ENCODE measurements at places on chromosomes 12 and 14.

DNA sequence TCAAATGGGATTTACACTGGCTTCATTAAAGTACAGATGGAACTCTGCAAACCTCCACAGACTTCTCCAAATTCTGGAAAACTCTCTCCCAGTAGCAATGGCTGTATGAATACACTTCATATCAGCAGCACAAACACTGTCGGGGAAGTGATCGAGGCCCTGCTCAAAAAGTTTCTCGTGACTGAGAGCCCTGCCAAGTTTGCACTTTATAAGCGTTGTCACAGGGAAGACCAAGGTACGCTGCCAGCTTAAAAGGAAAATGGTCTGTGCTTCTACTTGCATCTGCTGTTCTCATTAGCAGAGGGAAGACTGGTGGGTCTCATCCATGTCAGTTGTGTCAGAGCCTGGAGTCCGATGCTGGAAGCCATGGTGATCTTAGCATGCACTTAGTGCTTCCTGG is 71.0 kb downstream of the GNS start:
- no peak for DNase-seq

DNA sequence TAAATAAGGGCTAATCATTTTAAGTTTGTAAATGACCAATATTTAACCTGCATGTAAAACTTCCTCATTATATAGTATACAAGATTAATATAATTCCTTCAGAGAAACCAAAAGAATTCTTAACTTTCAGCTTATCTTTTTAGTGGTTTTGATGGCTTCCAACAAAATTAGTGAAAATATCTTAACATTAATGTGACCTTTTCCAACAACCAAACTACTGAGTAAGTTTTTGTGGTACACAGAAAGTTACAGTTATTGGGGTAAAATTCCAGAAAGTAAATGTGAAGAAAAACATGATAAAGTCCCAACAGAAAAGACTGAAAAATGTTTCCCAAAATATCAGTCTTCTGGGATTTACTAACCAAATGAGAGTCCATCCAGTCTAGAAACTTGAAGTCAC is 111.0 kb upstream of the PDE3A start:
- no peak for DNase-seq

DNA sequence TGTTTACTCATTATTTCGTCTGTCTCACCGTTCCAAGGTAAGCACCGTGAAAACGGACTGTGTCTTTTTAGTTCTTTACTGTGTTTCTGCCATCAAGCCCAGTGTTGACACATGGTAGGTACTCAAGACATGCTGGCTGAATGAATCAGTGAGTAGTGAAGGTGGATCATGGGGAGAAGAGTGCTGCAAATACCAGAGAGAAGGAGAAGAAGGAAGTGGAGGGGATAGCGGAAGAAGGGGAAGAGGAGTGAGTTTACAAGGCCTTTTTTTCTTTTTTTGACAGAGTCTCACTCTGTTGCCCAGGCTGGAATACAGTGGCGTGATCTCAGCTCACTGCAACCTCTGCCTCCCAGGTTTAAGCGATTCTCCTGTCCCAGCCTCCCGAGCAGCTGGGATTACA is 54.6 kb downstream of the ETV6 start:
- no peak for DNase-seq

DNA sequence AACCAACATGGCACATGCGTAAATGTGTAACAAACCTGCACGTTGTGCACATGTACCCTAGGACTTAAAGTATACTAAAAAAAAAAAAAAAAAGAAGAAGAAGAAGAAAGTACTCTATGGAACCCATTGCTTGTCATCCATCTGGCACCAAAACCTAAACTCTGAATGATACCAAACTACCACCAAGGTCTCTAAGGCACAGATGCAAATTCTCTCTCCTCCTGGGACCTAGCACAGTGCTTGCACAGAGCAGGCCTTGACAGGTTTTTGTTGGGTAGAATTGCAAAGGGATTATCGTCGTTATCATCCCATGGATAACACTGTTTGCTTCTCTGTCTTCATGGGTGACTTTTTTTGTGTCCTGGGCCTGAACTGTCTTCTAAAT is 13.2 kb upstream of the LGALS3 start:
- no peak for DNase-seq

GRCh38 chr12:77299910-77300669 is 234.7 kb upstream of the E2F7 start:
- peak; percentile 45 for DNase-seq

DNA sequence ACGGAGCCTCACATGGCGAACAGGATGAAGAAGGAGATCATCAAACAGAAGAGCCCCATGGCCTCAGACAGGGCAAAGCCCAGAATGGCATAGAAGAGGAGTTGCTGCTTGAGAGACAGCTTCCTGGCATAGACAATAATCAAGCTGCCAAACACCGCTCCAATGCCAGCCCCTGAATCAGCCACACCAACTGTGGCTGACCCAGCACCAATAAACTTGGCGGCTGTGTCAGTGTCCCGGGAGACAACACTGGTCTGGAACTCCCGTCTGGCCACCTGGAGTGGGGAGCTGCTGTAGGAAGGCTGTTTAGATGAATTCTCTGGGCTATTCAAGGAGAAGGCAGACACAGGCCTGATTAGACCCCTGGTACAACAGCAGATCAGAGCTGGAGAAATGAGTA is 100.1 kb downstream of the HEATR5A start:
- DNase-seq: no peak

GRCh38 chr12:101527682-101528081 is 52.5 kb downstream of the SPIC start:
- no peak for DNase-seq

DNA sequence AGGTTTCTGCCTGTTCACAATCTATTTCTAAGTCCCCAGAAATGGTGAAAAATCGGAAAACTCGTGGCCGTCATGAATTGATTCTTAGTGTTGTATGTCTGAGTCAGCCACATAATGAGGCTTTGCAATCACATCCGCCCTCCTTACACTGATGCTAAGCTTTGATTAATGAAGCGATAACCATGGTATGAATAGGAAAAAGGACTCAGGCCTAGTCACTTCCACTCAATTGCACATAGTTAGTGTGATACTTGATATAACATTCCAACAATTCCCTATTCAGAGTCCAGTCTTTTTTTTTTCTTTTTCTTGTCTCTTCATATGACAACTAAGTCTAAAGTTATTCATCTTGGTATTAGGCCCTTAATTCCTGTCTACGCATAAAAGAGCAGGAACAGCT is 1231.0 kb downstream of the VRK1 start:
- no peak for DNase-seq

DNA sequence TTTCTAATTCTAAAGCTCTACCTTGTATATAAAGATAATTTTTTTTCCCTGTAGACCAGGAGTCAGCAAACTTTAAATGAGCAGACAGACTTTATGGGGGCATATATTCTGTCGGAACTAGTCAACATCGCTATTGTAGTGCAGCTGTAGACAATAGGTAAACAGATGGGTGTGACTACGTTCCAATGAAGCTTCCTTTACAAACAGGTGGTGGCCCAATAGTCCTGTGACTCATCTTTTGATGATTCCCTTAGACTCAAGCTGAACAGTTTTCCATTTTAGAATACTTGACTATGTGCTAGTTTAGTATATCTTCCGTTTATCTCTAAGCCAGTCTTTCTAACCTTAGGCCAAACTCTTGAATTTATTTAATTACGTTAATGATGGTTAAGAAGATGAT is 16.3 kb downstream of the MUCL1 start:
- no peak for DNase-seq

- DNase-seq: no peak
Observed at GRCh38 chr12:62032870-62033269, 227.3 kb upstream of the USP15 start.
